Stimulated activated CD4-positive, alpha-beta T cell treated with anti-CD3 and anti-CD28 coated beads, Interleukin-2, amount 100 ng/mL, for 48 hours (primary cell): ENCODE measurements at places on chromosomes 3 and 15.

DNA sequence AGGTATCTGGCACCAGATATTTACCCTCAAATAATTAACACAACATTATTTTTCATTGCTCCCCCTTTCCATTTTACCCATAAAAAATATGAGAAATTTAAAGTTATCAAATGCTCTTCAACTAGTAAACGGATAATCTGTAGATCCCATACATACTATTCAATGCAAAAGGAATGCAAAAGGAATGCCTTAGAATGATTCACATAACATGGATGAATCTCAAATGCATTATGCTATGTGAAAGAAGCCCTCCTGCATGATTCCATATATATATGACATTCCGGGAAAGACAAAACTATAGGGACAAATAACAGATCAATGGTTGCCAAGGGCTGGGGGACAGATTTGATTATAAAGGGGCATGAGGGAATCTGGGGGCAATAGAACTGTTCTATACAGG is 195.7 kb downstream of the STT3B start:
- no peak for DNase-seq

GRCh38 chr3:14369675-14370669 is 32.4 kb upstream of the SLC6A6 start:
- no peak for DNase-seq

- no peak for DNase-seq
These were observed 7.1 kb upstream of the FBN1 start for GRCh38 chr15:48652510-48653076.

DNA sequence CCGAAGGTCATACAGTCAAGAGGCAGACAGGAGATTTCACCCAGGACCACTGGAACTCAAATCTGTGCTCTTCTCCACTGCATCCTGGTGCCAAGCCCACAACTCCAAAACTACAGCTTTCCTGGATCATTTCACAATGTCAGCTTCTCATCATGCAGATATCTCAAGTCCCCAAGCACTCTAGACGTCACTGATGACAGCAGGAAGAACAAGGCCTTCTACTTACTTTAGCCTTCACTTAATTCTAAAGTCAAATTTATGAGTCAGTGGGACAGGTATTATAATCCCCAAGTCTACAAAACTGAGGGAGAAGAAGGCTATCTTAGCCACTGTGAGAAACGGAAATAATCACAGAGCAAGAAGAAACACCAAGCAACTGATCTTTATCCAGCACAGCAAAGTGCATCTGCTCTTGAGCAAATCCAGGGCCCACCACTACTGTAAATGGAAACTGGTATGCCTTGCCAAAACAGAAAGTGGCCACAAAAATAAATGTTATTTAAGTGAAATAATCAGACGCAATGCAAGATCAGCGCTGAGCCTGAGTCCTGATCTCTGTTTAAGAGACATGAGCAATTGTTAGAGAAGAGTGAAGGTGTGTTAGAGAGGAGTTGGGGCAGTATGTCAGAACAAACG is 928 bp downstream of the RAD18 start:
- no peak for DNase-seq

- DNase-seq = no peak
These were observed 37.3 kb upstream of the KLHL6 start for GRCh38 chr3:183592821-183593220.

GRCh38 chr3:141275032-141275422 is 43.4 kb downstream of the PXYLP1 start:
- DNase-seq = no peak
